ENCODE measurements at places on chromosomes 3 and 15. TPM values are rescaled to one million over a fixed set of nuclear protein-coding genes. Genes with fewer than 3 reads are reported as not detected.

Gene GOLGA6L7
- total RNA-seq: not detected

Gene DPPA2
- not detected for total RNA-seq

Gene GP9
- total RNA-seq: not detected

Gene SLC6A20
- total RNA-seq: not detected

Gene GNAT1
- total RNA-seq: not detected

Gene CCDC54
- not detected for total RNA-seq

Gene PFKFB4
- total RNA-seq: 10.7 TPM

Gene GALNT15
- 0.57 TPM for total RNA-seq

Gene HYAL2
- total RNA-seq: 92.5 TPM

Gene FEZF2
- not detected for total RNA-seq

Gene CHRM5
- total RNA-seq: not detected

Measured in hair follicular keratinocyte (primary cell).